ENCODE measurements at places on chromosomes 5 and 9.

- no peak for DNase-seq
Measured at GRCh38 chr5:59593439-59594007, 300.0 kb downstream of the PDE4D start.

DNA sequence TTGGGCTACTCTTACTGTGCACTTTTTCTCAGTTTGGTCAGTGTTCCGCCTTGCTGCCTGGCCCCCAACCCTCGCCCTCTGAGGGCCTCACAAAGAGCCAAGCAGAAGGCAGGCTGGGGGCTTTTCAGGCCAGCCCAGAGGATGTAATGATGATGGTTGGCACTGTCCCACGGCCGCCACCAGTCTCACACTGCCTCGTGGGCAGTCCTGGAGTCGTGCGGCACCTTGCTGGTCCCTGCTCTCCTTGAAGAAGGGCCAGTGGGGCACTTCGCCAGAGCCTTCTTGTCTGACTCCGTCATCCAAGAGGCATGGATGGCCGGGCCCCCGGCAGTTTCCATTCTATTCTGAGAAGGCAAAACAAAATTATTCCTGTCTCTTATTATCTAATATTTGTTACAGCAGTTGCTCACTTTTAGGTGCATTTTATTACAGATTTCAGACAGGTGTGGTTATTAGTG, 21.0 kb downstream of the TENT4A start:
- DNase-seq: no peak

- DNase-seq: no peak
Measured at GRCh38 chr9:129402371-129402739, 218.5 kb downstream of the C9orf50 start.

DNA sequence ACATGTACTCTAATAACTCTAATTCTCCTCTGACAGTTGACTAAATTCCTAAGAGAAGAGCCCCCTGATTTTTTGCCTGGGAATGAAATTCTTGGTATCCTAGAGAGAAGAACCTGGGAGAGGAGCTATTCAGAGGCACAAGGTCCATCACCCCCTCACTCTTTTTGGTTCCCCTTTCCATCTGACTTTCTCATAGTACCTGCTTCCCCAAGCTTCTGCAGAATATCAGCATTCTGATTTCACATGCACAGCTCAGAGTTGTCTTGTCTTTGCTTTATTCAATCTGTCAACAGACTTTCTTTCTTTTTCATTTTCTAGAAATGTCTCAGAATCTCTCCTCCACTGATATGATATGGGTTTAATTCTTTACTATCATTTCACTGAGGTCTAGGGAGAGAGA, 141.5 kb upstream of the FBXL17 start:
- no peak for DNase-seq

DNA sequence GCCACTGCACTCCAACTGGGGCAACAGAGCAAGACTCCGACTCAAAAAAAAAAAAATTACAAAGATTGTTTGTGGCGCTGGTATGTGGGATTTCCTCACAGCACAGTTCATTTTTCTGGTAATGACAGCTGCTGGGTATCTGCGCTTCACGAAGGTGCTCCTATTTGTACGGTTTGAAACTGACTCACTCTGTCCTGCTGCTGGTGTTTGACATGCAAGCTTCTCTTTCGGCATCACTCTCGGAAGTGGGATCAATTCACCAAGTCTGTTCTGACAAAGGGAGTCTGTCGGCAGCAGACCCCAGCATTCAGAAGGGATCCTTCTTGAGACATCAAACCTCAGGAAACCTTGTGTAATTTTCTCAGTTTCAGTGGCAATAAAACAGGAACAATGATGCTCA, 26.3 kb downstream of the MAML1 start:
- no peak for DNase-seq

- no peak for DNase-seq
Measured at GRCh38 chr9:88816141-88816540, 175.1 kb upstream of the S1PR3 start.

DNA sequence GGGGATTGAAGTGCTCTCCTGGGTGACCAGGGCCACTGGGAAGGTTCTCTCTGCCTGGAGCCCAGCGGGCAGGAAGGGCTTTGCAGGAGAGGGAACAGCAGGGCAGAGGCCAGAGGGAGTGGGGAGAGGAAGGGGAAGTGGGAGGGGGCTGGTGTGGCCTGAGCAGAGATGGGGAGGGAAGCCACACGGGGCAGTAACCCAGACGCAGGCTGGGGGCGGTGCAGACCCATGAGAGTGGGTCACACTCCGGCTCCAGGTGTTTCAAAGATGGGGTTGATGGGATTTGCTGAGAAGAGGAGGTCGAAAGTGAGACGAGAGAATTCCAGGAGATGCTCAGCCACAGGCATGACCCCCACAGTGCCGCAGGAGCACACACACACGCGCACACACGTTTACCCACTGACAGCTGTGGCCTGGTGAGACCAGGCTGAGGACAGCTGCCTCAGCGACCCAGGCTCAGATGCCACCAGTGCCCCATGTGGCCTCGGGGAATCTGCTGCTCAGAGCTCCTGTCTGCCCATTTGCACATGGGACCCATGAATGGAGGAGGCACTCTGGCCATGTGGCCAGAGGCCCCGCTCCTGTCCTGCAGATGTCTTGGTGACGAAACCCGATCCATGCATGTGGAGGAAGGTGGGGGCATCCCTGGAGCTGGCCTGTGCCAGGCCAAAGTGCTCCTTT, 32.7 kb upstream of the FCN2 start:
- DNase-seq: no peak

- DNase-seq: no peak
Measured at GRCh38 chr9:37424204-37424685, 1.7 kb downstream of the GRHPR start.

- no peak for DNase-seq
Measured at GRCh38 chr9:17936365-17936764, 357.5 kb downstream of the SH3GL2 start.

- no peak for DNase-seq
Measured at GRCh38 chr5:180829726-180830125, 27.1 kb upstream of the MGAT1 start.

GRCh38 chr9:84597131-84597530, 72.4 kb upstream of the NTRK2 start:
- no peak for DNase-seq

DNA sequence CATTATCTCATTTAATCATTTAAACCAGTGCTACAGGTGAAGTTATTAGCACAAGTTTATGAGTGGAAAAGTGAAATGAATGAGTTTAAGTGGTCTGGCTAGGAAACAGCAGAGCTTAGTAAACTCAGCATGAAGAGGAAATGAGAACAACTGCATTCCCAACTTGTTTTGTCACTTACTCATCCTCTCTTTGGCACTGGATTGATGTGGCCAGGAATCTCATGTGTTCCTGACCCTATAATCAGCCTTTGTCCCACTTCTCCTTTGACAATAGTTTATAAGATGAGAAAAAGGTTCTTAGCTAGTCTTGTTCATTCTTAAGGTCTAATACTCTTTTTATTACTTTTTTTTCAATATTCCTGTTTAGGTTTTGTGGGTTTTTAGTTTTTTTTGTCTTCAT, 559.2 kb upstream of the TLE4 start:
- DNase-seq: no peak

DNA sequence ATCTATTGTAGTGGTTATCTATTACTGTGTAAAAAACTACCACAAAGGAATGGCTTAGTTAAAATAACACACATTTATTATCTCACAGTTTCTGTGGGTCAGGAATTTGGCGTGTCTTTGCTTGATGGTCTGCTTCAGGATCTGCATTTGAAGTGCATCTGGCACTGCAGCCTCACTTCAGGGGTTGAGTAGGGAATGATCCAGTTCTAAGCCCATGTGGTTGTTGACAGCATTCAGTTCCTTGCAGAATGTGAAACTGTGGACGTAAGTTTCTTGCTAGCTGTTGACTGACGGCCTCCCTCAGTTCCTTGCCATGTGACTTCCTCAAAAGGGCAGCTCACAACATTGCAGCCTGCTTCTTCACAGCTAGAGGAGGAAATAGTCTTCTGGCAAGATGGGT, 2.1 kb upstream of the OGN start:
- DNase-seq: no peak

GRCh38 chr5:180027459-180028089, 44.0 kb downstream of the RNF130 start:
- DNase-seq: no peak

Data from activated CD4-positive, alpha-beta T cell treated with anti-CD3 and anti-CD28 coated beads for 24 hours (primary cell).